Placental epithelial cell (primary cell): ENCODE measurements at places on chromosomes 11 and 22. TPM values are rescaled to one million over a fixed set of nuclear protein-coding genes. Genes with fewer than 3 reads are reported as not detected.

The BAIAP2L2 gene
- under 0.01 TPM in 1 of 2 replicates, not detected in the other for total RNA-seq

The CNGA4 gene
- 0.39 TPM in 1 of 2 replicates, not detected in the other for total RNA-seq

The CLTCL1 gene
- total RNA-seq = 5.5 and 6.3 TPM in 2 replicates

The NCAM1 gene
- total RNA-seq = not detected in 2 replicates

The CALCA gene
- total RNA-seq = not detected in 2 replicates
